Stimulated activated CD4-positive, alpha-beta T cell treated with anti-CD3 and anti-CD28 coated beads, Interleukin-4, amount 100 ng/mL, for 1 hour (primary cell): ENCODE measurements at places on chromosomes 2 and 18.

GRCh38 chr2:112725545-112726457, 5.0 kb downstream of the NT5DC4 start:
- DNase-seq, result no peak

GRCh38 chr18:34957864-34958259, 83.4 kb upstream of the MAPRE2 start:
- DNase-seq, result no peak

GRCh38 chr2:240187989-240188590, 47.6 kb upstream of the OTOS start:
- no peak for DNase-seq

- no peak for DNase-seq
Measured at GRCh38 chr2:67719351-67719750, 322.2 kb downstream of the ETAA1 start.

DNA sequence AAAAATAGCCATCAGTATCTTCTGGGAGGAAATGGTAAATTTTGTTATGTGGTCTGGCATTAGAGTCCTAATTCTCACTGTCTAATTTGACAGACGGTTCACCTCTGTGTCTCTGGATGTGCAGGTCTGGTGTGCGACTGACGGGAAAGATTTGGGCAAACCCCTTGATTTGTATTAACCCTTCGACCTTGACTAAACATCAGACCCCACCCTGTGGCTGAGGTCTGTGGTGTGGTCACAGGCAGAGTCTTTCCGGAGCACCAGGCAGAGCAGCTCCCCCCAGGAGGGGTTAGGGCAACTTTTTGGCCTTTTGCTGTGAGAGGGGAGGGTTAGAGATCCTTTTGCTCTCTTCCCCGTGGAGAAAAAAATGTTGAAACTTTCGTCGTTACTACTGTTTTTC, 6.4 kb downstream of the TWIST2 start:
- DNase-seq, result no peak

DNA sequence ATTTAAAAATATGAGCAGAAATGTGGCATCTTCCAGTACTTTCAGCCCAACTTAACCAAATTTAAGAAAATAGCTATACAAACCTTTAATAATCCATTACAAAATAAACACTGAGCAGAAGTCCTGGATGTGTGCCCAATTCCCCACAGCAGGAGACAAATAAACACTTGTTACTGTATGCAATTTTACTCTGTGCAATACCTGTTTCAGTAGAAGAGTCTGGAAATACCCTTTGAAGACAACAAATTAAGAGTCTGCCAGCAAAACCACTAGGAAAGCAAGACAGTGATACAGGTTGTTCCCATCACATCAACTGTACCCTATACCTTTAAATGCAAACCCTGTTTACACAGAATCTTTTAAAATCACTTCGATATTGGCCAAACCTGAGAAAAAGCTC, 41.4 kb upstream of the RNU4ATAC start:
- no peak for DNase-seq

DNA sequence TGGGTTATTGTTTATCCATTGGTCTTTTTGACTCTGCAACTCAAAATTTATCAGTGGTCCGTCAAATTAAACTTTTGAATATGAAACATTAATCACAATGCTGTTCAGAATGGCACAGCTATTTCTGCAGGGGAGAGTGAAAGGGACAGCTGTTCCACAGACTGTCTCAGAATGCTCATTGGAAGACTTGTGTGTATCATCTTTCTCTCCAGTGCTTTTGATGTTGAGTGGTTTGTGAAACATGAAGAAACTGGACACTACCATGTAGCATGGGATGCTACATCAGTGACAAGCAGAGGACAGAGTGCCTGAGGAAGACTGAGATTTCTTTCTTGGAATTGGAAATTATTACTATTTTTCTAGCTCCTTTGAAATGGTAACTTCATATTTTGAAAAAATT, 115.7 kb downstream of the PLCL1 start:
- DNase-seq, result no peak

GRCh38 chr2:177207101-177207500, 5.5 kb upstream of the HNRNPA3 start:
- no peak for DNase-seq

- no peak for DNase-seq
Measured at GRCh38 chr2:146365041-146365440, 1479.8 kb upstream of the ACVR2A start.

GRCh38 chr2:181185948-181186347, 205.5 kb downstream of the UBE2E3 start:
- DNase-seq, result no peak

DNA sequence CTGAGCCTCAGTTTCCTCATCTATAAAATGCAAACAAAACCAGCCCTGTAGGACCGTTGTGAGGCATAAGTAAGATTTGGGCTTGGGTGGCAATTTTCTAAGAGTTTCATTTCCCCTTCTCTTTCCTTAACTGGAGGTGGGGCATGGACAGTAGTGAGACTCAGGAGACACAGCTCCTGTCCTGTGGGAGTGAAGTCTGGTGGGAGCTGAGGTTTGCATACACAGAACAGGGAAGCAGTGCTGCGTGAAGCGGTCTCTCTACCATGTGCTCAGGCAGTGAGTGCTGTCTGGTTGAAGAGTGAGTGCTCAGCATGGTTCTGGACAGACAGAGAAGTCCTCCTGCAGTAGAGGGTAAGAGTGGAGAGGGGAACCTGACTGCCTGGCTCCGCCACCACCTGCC, 62.3 kb upstream of the MCFD2 start:
- no peak for DNase-seq

DNA sequence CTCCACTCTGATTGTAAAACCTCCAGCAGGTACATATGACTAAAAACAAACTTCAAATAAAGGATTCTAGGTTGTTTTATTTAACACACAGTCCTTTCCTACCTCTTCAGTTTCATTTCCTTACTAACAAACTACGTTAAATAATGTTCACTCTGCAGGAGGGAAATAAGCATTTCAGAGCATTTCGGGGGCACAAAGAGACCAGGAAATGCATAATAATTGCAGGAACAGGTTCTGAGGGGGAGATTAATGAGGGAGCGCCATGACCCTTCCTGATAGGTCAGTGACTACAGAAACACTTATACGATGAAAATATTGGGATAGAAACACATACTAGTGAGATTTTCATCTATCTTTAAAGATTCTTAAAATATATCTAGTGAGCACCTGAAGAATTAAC, 416.6 kb downstream of the NRXN1 start:
- DNase-seq, result no peak

- DNase-seq, result no peak
Measured at GRCh38 chr18:6980363-6980762, 137.2 kb downstream of the LAMA1 start.

- DNase-seq, result no peak
Measured at GRCh38 chr2:220044383-220044782, 417.0 kb downstream of the SLC4A3 start.

GRCh38 chr18:404061-404636, 96.4 kb downstream of the COLEC12 start:
- no peak for DNase-seq

GRCh38 chr2:106532236-106532635, 45.1 kb downstream of the CD8B2 start:
- DNase-seq, result no peak

DNA sequence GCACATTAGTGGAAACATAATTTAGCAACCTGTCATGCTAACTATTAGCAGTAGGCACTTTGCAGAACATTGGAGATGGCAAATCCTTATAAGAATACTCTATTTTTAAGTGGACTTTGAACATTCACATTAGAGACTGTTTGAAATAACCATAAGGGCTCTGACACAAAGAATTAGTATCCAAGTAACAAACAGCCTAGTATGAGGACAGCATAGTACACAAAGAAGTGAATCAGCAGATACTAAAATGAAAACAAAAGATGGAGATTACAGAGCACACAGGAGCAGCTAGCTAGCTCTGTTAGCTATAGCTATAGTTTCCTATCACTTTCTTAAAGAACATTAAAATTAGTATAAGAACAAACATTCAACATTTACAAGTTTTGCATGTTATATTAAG, 256.3 kb upstream of the SPOPL start:
- DNase-seq, result no peak

DNA sequence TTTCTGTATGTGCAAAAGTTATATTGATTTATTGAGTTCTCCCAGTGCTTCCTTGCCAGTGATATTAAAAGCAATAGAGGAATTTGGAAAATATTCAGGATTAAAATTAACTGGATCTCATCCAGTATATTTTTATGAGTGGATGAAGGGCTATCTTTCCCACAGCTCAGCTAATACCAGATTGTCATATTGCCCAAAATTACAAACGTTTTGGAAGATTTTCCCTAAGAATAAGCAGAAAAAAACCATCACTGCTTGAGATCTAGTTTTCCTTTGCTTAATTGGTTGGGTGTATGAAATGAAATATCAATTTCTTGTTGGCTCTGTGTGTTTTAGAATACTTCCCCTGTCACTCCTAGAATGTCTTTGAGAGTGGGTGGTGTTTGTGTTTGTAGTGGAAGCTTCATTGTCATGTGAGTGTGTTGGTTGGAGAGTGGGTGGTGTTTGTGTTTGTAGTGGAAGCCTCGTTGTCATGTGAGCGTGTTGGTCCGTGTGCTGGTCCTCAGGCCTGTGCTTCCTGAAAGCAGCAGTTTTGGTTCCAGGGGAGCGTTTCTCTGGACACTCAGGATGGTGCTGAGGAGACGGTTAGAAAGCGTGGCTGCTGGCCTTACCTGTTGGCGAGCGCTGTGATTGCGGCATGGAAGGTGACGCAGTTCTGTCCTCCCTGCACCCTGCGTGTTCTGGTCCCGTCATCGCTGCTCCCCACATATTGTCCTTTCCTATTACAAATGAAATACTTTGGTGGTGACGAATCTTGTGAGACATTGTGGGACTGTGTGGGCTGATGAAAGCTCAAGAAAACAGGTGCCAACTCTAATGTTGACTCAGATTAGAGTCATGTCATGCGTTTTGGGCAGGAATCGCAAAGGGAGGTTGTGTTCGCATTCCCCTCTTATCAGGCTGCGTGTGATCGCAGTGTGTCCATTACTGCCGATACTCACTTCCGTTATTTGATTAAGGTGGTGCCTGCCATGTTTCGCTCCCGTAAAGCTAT, 12.4 kb downstream of the ASB1 start:
- DNase-seq, result peak; percentile 55

- DNase-seq, result no peak
Measured at GRCh38 chr2:8225798-8226197, 456.1 kb upstream of the ID2 start.

DNA sequence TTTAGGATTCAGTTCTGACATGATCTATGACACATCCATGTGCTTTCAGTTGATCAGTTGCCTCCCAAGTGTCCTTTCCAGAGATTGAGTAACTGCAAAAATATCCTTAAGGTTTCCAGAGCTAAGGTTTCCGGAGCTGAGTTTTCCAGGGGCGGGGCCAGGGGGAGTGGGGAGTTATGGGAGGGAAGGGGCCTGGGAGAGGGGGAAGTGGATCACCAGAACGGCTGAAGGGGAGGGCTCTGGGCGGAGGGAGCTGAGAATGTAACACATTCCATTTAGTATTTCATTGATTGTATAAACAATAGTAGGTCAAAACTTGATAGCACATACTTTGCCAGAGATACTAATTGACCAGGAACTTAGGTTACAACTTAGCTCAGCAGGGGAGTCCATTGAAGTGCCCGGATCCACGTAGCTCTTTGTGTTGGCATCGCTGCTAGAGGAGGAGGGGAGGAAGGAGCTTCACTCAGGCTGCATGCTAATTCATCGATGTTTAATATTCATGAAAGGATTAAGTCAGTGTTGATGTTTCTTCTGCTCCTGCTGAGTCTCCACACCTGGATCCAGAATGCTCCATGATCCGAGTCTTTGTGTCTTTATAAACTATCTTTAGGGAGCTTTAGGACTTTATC, 289.8 kb downstream of the ALPK2 start:
- DNase-seq, result no peak

DNA sequence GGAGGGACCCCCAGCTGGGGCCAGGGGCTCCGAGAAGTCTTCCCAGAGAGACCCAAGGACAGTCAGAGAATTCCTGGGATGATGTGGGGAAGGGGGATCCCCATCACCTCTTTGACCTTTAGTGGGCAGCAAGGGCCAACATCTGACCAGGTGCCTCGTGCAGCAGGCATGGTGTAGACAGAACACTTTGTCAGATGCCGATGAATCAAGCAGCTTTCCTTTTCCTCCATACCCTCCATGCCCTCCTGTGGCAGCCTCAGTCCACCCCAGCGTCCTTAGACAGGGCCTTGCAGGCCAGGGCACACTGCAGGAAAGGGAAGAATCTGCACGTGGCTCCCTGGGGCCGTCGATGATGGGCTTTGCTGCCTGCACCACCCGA, 26.3 kb downstream of the GPR55 start:
- no peak for DNase-seq

DNA sequence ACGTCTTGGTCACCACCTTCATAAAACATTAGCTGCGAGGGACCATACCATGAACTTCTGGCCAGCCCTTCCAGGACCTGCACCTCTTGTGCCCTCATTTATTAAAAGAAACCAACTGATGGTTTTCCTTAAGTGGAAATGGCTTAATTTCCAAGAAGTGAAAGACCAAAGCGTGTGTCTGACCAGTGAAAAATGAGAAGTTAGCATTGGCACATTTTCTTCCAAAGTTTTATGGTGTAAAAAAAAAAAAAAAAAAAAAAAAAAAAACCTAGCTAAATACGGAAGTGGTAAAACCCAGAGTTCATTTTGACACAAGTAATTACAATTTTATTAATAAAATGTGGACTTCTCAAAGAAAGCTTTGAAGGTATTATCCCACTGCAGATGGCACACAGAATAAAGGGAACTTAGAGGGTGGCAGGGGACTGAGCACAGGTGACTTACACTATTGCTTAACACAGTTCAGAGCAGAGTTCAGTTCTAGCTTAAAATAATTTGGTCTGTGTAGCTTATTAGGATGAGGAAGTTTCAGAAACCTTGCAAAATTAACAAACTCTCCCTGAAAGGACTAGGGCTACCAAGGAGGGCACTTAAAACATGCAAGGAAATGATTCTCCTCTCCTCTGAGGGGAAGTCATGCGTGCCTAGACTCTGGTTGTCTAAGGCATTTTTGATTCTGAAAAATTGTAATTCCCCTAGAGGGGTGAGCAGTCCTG, 42.2 kb upstream of the EPG5 start:
- DNase-seq, result no peak

GRCh38 chr18:48566589-48566988, 27.8 kb downstream of the CTIF start:
- no peak for DNase-seq

- no peak for DNase-seq
Measured at GRCh38 chr2:96205888-96206287, 2.7 kb downstream of the STARD7 start.

DNA sequence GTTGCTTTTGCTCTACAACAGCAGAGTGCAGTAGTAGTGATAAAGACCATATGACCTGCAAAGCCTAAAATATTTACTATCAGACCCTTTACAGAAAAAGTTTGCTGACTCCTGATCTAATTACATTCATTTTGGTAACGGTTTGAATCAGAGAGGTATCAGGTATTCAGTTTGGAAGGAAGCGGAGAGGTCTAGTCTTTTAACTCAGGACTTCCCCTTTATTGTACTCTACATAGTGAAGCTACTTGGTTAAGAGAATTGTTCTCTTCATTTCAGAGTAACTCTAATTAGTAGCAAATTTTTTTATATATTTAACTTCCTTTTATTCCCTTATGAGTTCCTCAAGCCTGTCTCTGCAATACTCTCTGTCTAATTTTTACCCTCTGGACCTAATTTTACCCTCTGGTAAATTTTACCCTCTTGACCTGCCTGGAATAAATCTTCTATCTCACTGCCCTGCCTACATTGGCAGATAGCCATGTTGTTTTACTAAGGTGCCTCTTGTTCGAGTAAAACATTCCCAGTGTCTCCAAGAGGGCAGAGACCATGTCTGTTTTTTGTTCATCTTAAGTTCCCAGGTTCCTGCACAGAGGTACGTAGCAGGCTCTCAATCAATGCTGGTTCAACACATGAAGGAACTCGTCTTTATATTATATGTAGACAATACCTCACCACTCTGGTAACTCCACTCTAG, 170.6 kb downstream of the DNAH6 start:
- DNase-seq, result no peak
